ENCODE measurements at places on chromosomes 6 and 20.

DNA sequence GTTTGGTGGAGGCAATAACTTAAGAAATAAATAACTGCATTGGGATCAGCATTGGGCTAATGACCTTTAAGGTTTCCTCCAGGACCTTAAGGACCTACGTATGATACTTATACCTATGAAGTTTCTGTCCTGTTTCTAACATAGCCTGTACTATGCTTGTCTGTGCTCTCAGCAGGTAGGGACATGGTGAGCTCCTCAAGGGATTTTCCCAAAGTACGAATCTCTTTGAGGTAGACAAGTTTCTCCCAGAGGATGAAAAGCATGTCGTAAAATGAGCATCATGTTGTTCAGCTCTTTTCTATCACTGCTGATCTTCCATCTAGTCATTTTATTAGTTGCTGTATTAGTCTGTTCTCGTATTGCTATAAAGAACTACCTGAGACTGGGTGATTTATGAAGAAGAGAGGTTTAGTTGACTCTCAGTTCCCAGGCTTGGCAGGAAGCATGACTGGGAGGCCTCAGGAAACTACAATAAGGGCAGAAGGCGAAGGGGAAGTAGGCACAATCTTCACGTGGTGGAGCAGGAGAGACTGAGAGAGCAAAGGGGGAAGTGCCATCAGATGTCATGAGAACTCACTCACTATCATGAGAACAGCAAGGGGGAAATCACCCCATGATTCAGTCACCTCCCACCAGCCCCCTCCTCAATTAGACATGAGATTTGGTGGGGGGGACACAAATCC lies 77.8 kb upstream of the TGM3 start:
- no peak for DNase-seq

GRCh38 chr6:55566036-55566710 lies 12.8 kb downstream of the HMGCLL1 start:
- no peak for DNase-seq

DNA sequence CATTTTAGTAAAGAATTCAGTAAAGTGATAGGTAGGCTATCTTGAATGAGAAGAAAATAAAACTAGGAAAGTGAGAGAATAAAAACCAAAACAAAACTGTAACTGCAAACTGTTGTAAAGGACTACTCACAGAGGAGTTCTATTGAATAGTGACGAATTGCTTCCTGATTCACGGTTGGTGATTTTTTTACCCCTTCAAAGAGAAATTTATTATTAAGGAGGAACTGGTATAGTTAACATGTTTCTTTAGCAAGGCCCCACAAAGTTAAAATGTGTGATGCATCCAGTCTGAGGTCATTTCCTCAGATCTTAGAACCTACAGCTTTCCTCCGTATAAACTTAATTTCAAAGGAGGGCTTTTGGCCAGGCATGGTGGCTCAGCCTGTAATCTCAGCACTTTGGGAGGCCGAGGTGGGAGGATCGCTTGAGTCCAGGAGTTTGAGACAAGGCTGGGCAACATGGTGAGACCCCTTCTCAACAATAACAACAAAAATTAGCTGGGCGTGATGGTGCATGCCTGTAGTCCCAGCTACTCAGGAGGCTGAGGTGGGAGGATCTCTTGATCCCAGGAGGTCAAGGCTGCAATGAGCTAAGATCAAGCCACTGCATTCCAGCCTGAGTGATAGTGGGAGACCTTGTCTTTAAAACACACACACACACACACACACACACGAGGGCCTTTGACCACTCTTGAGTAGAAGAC lies 8.3 kb downstream of the PRDM1 start:
- no peak for DNase-seq

GRCh38 chr20:47524015-47524784 lies 22.5 kb downstream of the NCOA3 start:
- DNase-seq, result no peak

- DNase-seq, result no peak
Observed at GRCh38 chr20:10519361-10520046, 84.4 kb downstream of the SLX4IP start.

- no peak for DNase-seq
Observed at GRCh38 chr20:62792182-62792939, 3.9 kb upstream of the MRGBP start.

- no peak for DNase-seq
Observed at GRCh38 chr6:68226460-68226859, 408.6 kb upstream of the ADGRB3 start.

- DNase-seq, result no peak
Observed at GRCh38 chr6:155188707-155189496, 74.9 kb upstream of the CLDN20 start.

DNA sequence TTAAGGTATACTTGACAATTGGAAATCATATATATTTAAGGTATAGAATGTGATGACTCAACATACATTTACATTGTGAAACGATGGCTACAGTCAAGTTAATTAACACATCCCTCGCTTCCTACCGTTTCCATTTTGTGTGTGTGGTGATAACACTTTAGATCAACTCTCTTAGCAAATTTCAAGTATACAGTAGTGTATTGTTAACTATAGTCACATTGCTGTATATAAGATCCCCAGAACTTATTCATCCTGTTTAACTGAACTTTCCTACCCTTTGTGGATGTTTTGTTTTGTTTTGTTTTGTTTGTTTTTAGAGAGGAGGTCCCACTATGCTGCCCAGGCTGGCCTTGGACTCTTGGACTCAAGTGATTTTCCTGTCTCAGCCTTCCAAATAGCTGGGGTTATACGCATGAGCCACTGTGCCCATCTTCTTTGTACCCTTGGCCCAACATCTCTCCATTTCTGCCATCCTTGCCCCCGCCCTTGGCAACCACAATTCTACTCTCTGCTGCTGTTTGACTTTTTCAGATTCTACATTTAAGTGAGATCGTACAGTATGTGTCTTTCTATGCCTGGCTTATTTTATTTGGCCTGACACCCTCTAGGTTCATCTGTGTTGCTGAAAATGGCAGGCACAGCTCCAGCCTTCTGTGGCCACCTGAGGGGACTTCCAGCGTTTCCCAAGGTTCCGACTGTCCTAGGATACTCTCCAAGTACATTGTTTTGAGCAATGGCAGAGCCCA lies 90.5 kb upstream of the SNX9 start:
- no peak for DNase-seq

DNA sequence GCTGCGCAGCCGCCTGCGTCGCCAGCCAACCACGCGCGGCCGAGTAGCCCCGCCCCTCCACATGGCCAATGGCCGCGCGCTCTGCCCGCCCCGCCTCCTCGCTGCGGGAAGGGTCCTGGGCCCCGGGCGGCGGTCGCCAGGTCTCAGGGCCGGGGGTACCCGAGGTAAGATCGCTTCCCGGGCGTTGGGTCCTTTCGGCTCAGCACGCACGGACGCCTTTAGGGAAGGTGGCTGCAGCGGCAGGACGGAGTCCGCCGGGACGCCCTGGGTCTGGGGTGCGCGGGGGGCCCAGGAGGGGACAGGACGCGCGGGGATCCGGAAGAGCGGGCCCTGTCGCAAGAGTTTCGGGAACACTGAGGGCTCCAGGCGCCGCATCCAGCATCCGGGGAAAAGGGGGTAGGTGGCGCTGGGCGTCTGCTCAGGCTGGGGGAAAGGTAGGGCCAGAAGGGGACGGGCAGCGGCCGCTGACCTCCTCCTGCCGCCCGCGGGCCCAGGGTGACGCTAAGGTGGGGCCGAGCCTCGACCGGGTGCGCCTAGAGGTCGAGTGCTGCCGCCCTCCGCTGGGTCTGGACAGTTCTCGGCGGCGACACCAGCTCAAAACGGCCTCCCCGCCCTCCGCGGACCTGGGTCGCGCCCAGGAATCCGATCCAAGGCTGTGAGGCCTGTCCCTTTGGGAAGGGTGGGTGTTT lies at the start of gene MAVS:
Gene MAVS, plus strand, starts transcription at position 95 of the 689 bp plus-strand sequence. CDS start 7,791 bp downstream, outside the sequence.
- peak; percentile 86 for DNase-seq

DNA sequence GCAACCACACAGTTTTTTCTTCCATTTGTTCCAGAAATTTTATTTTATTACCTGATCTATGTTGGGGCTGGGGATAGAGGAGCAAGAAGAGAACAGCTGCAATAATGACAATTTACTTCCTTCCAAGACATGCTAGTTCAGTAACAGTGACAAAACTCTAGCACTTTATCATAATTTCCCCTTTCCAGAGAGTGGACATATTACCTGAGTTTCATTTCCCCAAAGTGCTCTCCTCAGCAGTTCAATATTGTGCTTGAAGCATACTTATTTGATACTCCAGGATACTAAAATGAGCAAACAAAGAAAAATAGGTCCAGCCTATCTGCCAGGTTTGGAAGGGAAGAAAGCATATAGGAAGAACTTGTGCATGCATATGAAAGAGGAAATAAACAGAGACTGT lies 157.7 kb downstream of the ID4 start:
- DNase-seq, result no peak

- no peak for DNase-seq
Observed at GRCh38 chr6:137489046-137490005, 4.9 kb downstream of the OLIG3 start.

DNA sequence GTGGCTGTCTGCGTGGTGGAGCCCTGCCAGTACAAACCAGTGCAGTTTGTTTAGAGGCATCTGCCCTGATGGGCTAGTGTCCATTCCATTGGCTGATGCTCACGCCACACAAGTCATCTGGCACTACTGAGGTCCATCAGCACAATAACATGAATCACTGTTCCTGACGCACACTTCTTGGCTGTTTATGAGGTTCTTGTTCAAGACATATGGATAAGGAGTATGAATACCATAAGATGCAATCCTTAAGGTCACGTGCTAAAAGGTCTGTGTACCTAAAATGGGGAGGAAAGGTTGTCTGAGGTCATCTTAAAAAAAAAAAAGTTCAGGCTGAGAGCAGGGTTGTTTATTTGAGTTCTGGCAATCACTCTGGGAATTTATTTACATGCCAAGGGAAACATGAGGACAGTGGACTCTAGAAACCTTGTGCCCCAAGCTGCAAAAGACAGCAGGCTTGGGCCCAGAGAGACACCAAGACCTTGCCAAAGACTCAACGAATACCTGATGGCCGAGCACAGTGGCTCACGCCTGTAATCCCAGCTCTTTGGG lies 54.1 kb upstream of the SHLD1 start:
- DNase-seq, result peak; percentile 29

- no peak for DNase-seq
Observed at GRCh38 chr6:30590509-30590908, 19.3 kb downstream of the ABCF1 start.

DNA sequence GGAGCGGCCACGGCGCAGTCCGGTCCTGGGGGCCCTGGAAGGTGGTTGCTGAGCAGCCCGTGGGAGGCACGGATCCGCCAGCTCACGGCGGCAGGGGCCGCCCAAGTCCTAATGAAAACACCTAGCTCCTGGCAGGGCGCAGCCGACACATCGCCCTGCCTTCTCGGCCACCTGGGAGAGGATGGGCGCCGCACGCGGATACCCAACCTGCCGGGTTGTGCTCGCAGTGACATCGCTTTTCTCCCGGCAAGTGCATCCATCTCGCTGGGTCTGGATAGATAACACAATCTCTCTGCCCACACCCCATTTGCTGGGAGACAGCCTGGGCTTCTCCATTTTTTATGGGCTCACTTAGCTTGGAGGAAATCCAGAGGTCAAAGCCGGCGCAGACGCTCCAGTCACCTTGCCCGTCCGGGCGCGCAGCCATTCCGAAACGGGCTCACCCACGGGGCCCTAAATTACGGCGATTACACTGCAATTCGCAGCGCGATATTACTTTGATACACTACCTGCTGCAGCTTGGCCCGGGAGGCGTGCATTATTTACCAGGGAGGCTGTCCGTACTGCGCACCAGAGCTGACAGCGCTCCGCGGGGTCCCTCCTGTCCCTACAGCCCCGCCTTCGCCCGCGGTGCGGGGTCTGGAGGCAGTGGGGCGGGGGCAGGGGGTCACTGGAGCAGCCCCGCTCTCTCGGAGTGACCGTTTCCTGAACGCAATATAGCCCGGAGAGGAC lies 36.2 kb upstream of the CCDC167 start:
- DNase-seq, result no peak

- no peak for DNase-seq
Observed at GRCh38 chr6:1039746-1040145, 272.2 kb upstream of the FOXQ1 start.

GRCh38 chr6:96537726-96538125 lies 16.1 kb downstream of the UFL1 start:
- no peak for DNase-seq

- peak; percentile 59 for DNase-seq
Observed at GRCh38 chr6:134436281-134436815, 118.4 kb upstream of the SGK1 start.

- DNase-seq, result no peak
Observed at GRCh38 chr6:46407246-46407645, 84.0 kb downstream of the RCAN2 start.

- peak; percentile 60 for DNase-seq
Observed at GRCh38 chr20:17620371-17621228, 50.7 kb downstream of the DSTN start.

- no peak for DNase-seq
Observed at GRCh38 chr6:161161889-161162624, 111.8 kb downstream of the AGPAT4 start.

DNA sequence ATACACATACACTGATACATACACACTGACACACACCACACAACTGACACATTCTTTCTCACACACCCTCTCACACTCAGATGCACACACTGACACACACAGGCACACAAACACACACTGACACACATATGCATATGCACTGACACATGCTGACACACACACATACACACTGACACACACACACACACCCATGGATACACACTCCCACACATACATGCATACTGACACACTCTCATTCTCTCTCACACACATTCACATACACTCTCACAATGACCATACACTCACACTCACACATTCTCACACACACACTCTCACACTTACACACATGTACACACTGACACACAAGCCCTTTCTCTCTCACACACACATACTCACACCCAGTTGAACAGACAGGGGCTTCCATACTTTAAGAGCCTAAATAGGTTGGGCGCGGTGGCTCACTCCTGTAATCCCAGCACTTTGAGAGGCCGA lies 236.4 kb downstream of the LRFN2 start:
- DNase-seq, result no peak

GRCh38 chr6:37638414-37639341 lies 59.0 kb downstream of the MDGA1 start:
- DNase-seq, result no peak

GRCh38 chr6:119210596-119210995 lies 132.1 kb upstream of the FAM184A start:
- no peak for DNase-seq

GRCh38 chr6:71460933-71461332 lies 172.3 kb downstream of the OGFRL1 start:
- DNase-seq, result no peak

- no peak for DNase-seq
Observed at GRCh38 chr20:48286601-48287000, 501.3 kb upstream of the SULF2 start.

- peak; percentile 84 for DNase-seq
Observed at GRCh38 chr6:72861935-72862432, 240.1 kb downstream of the KCNQ5 start.

- DNase-seq, result no peak
Observed at GRCh38 chr6:158061361-158061708, 79.7 kb downstream of the SYNJ2 start.

GRCh38 chr6:38573801-38574395 lies 65.8 kb downstream of the BTBD9 start:
- DNase-seq, result no peak

- DNase-seq, result no peak
Observed at GRCh38 chr20:43958626-43959025, 44.0 kb downstream of the TOX2 start.
